Esophagus squamous epithelium (tissue), 5 donors: ENCODE measurements at places on chromosomes 1 and 21.

DNA sequence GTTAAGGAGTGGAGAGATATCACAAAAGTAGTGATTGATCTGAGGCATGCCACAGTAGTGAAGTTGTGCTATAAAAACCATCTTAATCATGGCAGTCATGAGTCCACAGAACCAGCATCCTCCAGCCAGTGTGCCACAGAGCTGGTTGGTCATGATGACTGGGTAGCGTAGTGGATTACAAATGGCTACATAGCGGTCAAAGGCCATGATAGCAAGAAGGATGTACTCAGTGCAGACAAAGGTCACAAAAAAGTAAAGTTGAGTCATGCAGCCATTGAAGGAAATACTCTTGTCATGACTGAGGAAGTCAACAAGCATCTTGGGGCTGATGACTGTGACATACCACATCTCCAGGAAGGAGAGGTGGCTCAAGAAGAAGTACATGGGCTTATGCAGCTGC lies 6.7 kb downstream of the OR6Y1 start:
- H3K27me3 ChIP-seq: no peaks in the 10 kb centered on the region
- no peak overlapping the region for H3K27ac ChIP-seq
- H3K4me1 ChIP-seq: no peaks in the 10 kb centered on the region
- DNase-seq: no peak
- no peaks in the 10 kb centered on the region for H3K36me3 ChIP-seq
- H3K4me3 ChIP-seq: no peak overlapping the region

GRCh38 chr21:15282665-15283064 lies 217.9 kb upstream of the NRIP1 start:
- no peak overlapping the region for H3K4me3 ChIP-seq
- H3K27ac ChIP-seq: no peak overlapping the region

- H3K36me3 ChIP-seq: no peaks in the 10 kb centered on the region
- no peaks in the 10 kb centered on the region for H3K4me1 ChIP-seq
- H3K4me3 ChIP-seq: no peak overlapping the region
- no peak overlapping the region for H3K27ac ChIP-seq
- DNase-seq: no peak
- H3K27me3 ChIP-seq: no peaks in the 10 kb centered on the region
Observed at GRCh38 chr1:77594366-77595112, 87.9 kb downstream of the ZZZ3 start.

- H3K4me3 ChIP-seq: no peak overlapping the region
- no peaks in the 10 kb centered on the region for H3K27me3 ChIP-seq
- no peaks in the 10 kb centered on the region for H3K36me3 ChIP-seq
- DNase-seq: no peak
- H3K4me1 ChIP-seq: no peaks in the 10 kb centered on the region
Observed at GRCh38 chr1:38497921-38498656, 361.5 kb downstream of the RRAGC start.

DNA sequence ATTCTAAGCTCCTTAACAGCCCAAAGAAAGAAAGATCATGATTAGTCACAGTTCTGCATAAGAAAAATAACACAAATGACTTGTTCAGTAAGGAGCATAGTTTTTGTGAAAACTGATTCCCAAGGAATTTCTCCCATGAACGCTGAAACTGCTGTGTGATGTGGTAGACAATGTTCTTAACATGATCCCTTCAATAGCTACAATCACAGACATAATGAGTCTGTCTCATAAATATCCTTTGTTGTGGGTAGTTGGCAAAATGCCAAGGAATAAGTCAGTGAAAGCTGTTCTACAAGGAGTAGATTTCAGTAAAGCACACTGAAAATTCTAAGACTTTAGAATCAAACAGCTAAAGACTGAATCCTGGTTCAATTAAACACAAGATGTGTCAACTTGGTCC lies 404.8 kb downstream of the HLX start:
- H3K4me1 ChIP-seq: peaks cover 8% of the 10 kb centered on the region
- no peaks in the 10 kb centered on the region for H3K36me3 ChIP-seq
- H3K4me3 ChIP-seq: no peak overlapping the region
- no peak for DNase-seq
- no peak overlapping the region for H3K27ac ChIP-seq
- H3K27me3 ChIP-seq: no peaks in the 10 kb centered on the region

- no peaks in the 10 kb centered on the region for H3K36me3 ChIP-seq
- H3K4me3 ChIP-seq: no peak overlapping the region
- H3K27ac ChIP-seq: no peak overlapping the region
Observed at GRCh38 chr1:216702170-216702569, 21.1 kb downstream of the ESRRG start.

GRCh38 chr1:11719313-11720032 lies 16.5 kb upstream of the AGTRAP start:
- peak overlapping the region; percentile 24 for H3K4me3 ChIP-seq
- H3K27ac ChIP-seq: peak overlapping the region; percentile 78
- H3K27me3 ChIP-seq: no peaks in the 10 kb centered on the region
- H3K36me3 ChIP-seq: no peaks in the 10 kb centered on the region

- no peak for DNase-seq
- no peaks in the 10 kb centered on the region for H3K4me1 ChIP-seq
- no peak overlapping the region for H3K4me3 ChIP-seq
- no peaks in the 10 kb centered on the region for H3K27me3 ChIP-seq
- peaks cover 96% of the 10 kb centered on the region for H3K36me3 ChIP-seq
- no peak overlapping the region for H3K27ac ChIP-seq
Observed at GRCh38 chr1:215617979-215618378, 50.9 kb downstream of the KCTD3 start.

- H3K27ac ChIP-seq: no peak overlapping the region
- no peaks in the 10 kb centered on the region for H3K27me3 ChIP-seq
- DNase-seq: no peak
- no peak overlapping the region for H3K4me3 ChIP-seq
- H3K36me3 ChIP-seq: no peaks in the 10 kb centered on the region
Observed at GRCh38 chr1:201834621-201835020, 5.7 kb downstream of the IPO9 start.

DNA sequence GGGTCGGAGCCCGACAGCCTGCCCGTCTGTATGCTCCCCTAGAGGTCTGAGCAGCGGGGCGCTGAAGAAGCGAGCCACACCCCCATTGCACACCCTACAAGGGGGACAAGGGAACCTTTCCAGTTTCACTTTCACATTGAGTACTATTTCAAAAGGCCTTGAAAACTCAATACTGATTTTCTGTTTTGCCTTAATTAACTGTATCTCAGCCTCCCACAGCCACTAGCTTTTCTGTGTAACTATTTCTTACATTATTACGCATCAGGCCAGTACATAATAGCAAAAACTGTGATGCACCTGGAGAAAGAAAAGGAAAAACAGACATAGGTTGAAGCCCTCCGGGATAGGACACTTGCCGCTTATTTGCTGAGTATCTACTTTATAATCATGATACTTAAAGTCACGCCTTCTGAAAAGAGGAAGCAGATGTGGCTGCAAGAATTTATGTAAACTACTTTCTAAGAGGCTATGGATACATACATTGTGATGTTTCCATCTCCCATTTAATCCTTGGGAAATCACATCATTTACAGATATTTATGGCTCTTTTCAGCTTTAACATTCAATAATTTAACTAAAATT lies 1719.5 kb downstream of the MRPL39 start:
- H3K36me3 ChIP-seq: no peaks in the 10 kb centered on the region
- H3K4me3 ChIP-seq: no peak overlapping the region
- no peak for DNase-seq
- H3K27ac ChIP-seq: no peak overlapping the region
- no peaks in the 10 kb centered on the region for H3K27me3 ChIP-seq

DNA sequence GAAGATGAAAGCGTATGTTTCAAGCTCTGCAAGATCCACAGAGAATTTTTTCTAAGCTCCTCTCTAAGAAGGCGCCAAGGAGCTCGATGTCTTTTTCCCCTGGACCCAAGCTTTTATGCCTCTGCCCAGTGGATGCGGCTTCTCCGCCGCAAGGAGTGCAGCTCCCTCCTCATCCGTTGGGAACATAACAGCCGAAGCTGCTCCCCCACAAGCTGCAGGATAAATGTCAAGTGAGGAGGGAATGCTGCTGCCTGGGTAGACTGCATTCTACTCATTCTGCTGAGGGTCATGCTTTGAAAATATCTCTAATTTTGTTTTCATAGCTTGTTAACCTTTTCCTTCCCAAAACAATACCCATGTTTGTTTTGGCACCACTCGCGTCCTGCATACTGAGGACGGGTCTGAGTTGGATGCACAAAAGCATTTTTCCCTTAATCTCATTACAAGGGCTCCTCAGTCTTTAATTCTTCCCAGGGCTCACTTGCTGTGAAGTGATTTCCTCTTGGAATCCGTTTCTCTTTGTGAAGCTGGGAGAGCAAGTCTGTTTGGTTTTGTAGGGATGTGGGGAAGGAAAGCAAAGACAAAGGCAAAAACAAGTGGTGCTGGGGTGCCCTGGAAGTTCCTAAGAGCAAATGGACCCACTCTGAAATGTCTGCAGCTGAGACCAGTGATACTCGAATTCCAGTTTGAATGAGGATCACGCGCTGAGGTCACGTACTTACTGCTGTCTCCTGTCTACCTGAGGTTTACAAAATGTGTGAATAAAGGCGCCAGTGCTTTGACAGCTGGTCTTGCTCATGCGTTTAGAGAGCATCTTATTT lies 134.0 kb upstream of the IRF2BP2 start:
- no peak for DNase-seq
- H3K27ac ChIP-seq: peak overlapping the region; percentile 50
- no peaks in the 10 kb centered on the region for H3K27me3 ChIP-seq
- peaks cover 23% of the 10 kb centered on the region for H3K4me1 ChIP-seq
- no peaks in the 10 kb centered on the region for H3K36me3 ChIP-seq

GRCh38 chr1:44672254-44672955 lies 1.9 kb downstream of the TMEM53 start:
- peaks cover 25% of the 10 kb centered on the region for H3K4me1 ChIP-seq
- H3K36me3 ChIP-seq: no peaks in the 10 kb centered on the region
- H3K27me3 ChIP-seq: no peaks in the 10 kb centered on the region
- no peak for DNase-seq
- H3K27ac ChIP-seq: peak overlapping the region; percentile 98

DNA sequence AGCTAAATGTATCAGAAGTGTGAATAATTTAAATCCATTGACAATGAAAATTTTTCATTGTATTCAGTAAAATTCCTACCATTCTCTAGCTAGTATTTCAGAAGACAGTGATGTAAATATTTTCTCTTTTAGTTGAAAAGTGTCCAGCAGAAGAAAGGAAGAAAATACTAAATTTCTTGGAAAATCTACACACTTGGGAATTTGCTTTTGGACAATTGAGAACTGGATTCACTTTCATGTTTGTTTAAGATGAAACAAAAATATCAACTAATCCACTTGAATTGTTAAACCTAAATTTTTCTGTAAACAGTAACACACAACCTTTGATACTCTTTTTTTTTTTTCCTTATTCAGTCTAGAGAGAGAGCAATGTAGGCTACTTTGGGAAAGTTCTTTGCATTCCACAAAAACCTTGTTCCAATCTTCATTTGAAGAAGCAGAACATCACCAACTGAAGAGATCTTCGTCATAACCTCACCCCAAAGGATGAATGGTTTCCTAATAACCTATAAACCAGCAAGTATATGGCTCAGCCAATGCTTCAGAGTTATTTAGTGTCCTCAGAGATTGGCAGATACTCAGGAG lies 155.1 kb upstream of the GORAB start:
- no peak overlapping the region for H3K27ac ChIP-seq
- H3K36me3 ChIP-seq: no peaks in the 10 kb centered on the region
- H3K27me3 ChIP-seq: no peaks in the 10 kb centered on the region
- no peak for DNase-seq

GRCh38 chr21:38825269-38825668 lies 19.5 kb downstream of the ETS2 start:
- peak overlapping the region; percentile 88 for H3K27ac ChIP-seq
- no peaks in the 10 kb centered on the region for H3K27me3 ChIP-seq
- H3K4me1 ChIP-seq: peaks cover 25% of the 10 kb centered on the region
- no peak for DNase-seq
- peaks cover 30% of the 10 kb centered on the region for H3K36me3 ChIP-seq

DNA sequence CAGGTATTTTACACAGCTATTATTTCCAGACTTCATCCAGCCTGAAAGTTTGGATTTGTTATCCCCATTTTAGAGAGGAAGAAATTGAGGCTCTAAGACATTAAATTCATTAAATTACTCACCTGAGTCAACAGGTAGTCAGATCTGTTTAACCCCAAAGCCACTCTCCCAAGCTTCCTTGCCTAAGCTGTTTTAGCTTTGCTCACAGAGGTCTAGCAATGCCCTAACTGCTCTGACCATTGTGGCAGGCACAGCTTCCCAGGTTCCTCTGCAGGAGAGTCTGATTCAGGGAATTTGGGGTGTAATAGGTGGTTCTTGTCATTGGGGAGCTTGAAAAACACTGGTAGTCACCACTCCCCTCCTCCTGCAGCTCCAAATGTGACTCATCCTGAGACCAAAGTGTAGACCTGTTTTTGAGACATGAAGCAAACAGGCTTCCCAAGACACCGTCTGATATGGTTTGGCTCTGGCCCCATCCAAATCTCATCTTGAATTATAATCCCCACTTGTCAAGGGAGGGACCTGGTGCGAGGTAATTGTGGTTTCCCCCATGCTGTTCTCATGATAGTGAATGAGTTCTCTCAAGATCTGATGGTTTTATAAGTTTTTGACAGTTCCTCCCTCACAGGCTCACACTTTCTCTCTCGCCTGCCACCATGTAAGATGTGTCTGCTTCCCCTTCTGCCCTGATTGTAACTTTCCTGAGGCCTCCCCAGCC lies 142.8 kb upstream of the DNAH14 start:
- no peaks in the 10 kb centered on the region for H3K36me3 ChIP-seq
- DNase-seq: no peak
- no peak overlapping the region for H3K27ac ChIP-seq
- no peak overlapping the region for H3K4me3 ChIP-seq
- peaks cover 7% of the 10 kb centered on the region for H3K4me1 ChIP-seq

- peaks cover 21% of the 10 kb centered on the region for H3K27me3 ChIP-seq
- H3K27ac ChIP-seq: no peak overlapping the region
- no peak for DNase-seq
- no peaks in the 10 kb centered on the region for H3K4me1 ChIP-seq
- no peaks in the 10 kb centered on the region for H3K36me3 ChIP-seq
Observed at GRCh38 chr1:147072482-147073432, 99.5 kb downstream of the PRKAB2 start.

- no peaks in the 10 kb centered on the region for H3K27me3 ChIP-seq
- H3K4me3 ChIP-seq: no peak overlapping the region
- no peak overlapping the region for H3K27ac ChIP-seq
- no peaks in the 10 kb centered on the region for H3K4me1 ChIP-seq
- peaks cover 29% of the 10 kb centered on the region for H3K36me3 ChIP-seq
Observed at GRCh38 chr1:99855914-99856450, 5.8 kb downstream of the AGL start.

- no peaks in the 10 kb centered on the region for H3K36me3 ChIP-seq
- H3K27me3 ChIP-seq: no peaks in the 10 kb centered on the region
- no peak for DNase-seq
- H3K4me3 ChIP-seq: no peak overlapping the region
- no peak overlapping the region for H3K27ac ChIP-seq
- H3K4me1 ChIP-seq: no peaks in the 10 kb centered on the region
Observed at GRCh38 chr1:152148051-152148450, 11.0 kb downstream of the RPTN start.

- no peaks in the 10 kb centered on the region for H3K36me3 ChIP-seq
- no peak overlapping the region for H3K27ac ChIP-seq
- no peaks in the 10 kb centered on the region for H3K4me1 ChIP-seq
- no peak for DNase-seq
- no peaks in the 10 kb centered on the region for H3K27me3 ChIP-seq
Observed at GRCh38 chr1:234067581-234068337, 163.3 kb downstream of the SLC35F3 start.

GRCh38 chr1:27111626-27112573 lies 43.0 kb downstream of the SLC9A1 start:
- H3K36me3 ChIP-seq: peaks cover 12% of the 10 kb centered on the region
- no peaks in the 10 kb centered on the region for H3K27me3 ChIP-seq
- H3K4me3 ChIP-seq: no peak overlapping the region
- peak; percentile 59 for DNase-seq
- H3K4me1 ChIP-seq: peaks cover 14% of the 10 kb centered on the region
- peak overlapping the region; percentile 85 for H3K27ac ChIP-seq
